ENCODE measurements at places on chromosomes 2 and 18. TPM values are rescaled to one million over a fixed set of nuclear protein-coding genes. Genes with fewer than 3 reads are reported as not detected.

- no peak for DNase-seq
These were observed 694.5 kb downstream of the RNF144A start for GRCh38 chr2:7611750-7612149.

GRCh38 chr2:16713011-16713423 lies 47.4 kb upstream of the CYRIA start:
- DNase-seq: no peak

DNA sequence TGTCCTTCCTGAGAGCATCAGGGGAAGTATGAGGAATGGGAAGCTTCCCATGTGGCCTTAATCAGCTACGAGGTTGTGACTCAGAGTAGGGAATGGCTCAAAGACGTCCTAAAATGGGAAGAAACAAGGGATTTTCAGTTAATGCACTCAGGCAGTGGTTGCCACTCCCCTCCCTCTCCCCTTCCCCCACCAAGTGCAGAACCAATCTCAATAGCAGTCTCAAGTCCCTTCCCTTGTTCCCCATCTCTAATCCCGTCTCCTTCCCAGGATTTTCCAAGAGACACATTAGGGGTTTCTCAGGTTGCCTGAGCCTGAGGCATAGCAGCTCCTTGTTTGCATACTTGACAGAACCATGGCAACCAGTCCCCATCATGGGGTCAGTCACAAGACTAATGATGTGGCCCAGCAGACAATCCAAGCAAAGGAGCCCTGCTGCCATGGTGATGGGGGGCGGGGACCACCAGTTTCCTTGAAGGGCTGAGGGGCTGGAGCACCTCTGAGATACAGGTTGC lies 18.2 kb upstream of the RESP18 start:
- DNase-seq: no peak

- DNase-seq: no peak
These were observed 257.9 kb downstream of the NDUFA10 start for GRCh38 chr2:239767021-239767905.

DNA sequence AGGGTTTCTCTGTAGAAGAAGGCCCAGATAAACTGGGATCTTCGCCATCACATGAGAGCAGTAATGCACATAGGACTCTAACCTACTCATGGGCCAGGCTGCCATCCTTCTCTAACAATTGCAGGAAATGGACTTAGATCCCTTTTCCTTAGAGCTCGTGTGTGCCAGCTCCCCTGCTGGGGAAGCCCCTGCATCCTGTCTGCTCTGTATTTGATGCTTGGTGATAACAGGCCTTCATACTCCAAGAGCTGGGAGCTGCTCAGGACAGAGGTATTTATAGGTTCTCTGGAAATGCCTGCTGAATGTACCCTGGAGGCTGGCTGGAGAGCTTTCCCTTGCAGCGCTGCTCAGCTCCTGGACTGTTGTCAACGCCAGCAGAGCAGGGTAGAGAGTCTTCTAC lies 249.6 kb downstream of the MTX2 start:
- no peak for DNase-seq

LOXHD1 gene
- total RNA-seq: 0.12 TPM

DNA sequence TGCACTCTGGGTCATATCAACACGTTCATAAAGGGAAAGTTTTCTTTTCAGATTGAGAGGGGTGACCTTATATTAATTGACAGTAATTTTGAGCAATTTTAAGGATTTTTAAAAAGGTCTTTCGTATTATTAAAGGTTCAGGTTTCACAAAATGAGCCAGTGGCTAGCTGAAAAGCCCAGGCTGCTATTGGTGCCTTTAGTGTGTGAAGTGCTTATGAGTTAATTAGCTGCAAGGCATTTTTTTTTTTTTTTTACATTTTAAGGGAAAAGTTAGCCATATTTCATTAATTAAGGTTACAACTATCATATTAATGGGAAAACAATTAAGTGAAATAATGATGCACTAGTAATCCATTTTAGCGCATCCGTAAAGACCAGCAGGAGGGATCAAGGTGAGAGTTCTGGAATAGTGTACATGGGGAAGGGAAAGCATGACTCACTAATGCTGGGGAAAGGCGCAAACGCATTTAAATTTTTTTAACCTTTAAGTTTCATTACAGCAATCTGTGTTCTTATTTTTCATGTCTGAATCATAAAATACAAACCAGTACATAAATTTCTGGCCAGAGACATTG lies 200.0 kb downstream of the ZNF407 start:
- DNase-seq: no peak

All from activated naive CD8-positive, alpha-beta T cell treated with anti-CD3 and anti-CD28 coated beads for 36 hours (primary cell).